ENCODE measurements at places on chromosomes 1 and 21.

GRCh38 chr1:109770331-109771095, 6.8 kb upstream of the EPS8L3 start:
- no peaks in the 10 kb centered on the region for H3K4me1 ChIP-seq
- no peaks in the 10 kb centered on the region for H3K27me3 ChIP-seq
- no peaks in the 10 kb centered on the region for H3K36me3 ChIP-seq

DNA sequence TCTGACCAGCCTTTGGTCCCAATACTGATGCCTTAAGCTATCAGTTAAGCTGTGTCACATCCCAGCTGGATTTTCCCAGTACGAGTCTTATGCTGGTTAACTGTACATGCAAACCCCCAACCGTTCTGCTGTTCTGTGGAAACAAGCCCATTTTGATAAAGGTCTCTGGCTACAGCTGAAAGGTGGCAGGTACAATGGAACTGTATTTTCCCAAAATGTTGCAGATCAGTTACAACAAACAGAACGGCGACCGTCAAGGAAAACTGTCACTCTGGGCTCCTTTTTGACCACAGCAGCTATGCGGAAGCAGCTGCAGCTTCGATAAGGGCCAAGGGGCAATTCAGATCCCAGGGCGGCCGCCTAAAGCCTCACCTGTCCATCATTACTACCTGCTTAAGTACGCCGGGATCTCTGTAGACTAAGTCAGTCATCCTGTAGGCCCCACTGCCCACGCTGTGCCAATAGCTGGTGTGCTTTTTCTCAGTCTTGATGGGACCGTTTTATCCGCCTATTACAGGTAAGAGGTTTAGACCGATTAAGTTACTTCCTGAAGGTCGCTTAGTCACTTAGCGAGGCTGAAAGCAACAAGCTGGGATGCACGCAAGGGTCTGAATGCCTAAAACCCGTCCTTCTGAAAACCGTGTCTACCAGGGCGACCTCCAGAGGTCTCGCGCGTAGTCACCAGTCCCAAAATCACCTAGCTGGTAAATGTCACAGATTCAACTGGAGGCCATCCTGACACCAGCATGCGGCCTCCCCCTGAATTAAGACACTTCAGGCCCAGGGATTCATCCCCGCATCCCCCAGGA, 11.1 kb upstream of the RAB42 start:
- no peak for DNase-seq
- H3K4me1 ChIP-seq = peaks cover 30% of the 10 kb centered on the region
- H3K36me3 ChIP-seq = peaks cover 51% of the 10 kb centered on the region
- H3K27me3 ChIP-seq = peaks cover 2% of the 10 kb centered on the region
- H3K27ac ChIP-seq = peak overlapping the region; percentile 96
- H3K4me3 ChIP-seq = peak overlapping the region; percentile 96

- H3K4me1 ChIP-seq = peaks cover 7% of the 10 kb centered on the region
- H3K4me3 ChIP-seq = no peak overlapping the region
- H3K27ac ChIP-seq = no peak overlapping the region
Measured at GRCh38 chr1:19367584-19368041, 55.5 kb downstream of the SLC66A1 start.

DNA sequence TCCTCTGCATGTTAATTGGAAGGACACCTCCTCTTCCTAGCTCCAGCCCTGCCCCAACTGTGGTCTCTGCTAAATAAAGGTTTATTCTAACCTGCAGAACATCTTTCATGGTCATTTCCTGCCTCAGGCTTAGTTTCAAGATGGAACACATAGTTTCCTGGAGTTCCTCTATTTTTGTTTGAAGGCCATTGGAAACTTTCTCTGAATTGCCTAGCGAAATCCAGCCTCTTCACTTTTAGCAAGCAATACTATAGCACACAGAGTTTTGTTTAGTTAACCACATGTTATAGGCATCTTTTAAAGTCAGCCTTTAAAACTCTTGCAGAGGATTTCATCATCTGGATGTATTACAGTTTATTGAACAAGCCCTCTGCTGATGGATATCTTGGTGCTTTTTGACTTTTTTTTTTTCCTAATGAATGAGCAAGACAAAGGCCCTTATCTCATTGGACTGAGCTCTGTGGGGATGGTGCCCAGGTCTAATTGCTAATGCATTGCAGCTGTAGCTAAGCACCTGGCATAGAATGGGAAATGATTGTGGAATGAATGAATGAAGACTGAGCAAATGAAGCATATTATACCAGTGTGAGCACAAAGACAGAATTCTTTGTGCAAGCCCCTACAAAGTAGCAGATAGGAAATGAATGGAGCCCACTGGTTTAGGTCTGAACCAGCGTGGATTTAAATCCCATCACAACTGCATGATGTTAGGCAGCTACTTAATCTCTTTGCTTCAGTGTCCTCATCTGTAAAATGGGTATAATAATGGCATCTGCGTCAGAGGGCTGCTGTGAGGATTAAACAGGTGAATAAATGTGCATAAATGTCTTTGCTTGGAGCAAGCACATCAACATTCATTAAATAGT, 641 bp upstream of the CFAP107 start:
- peaks cover 33% of the 10 kb centered on the region for H3K27me3 ChIP-seq
- no peaks in the 10 kb centered on the region for H3K4me1 ChIP-seq
- H3K27ac ChIP-seq = no peak overlapping the region
- no peaks in the 10 kb centered on the region for H3K36me3 ChIP-seq
- DNase-seq = no peak

DNA sequence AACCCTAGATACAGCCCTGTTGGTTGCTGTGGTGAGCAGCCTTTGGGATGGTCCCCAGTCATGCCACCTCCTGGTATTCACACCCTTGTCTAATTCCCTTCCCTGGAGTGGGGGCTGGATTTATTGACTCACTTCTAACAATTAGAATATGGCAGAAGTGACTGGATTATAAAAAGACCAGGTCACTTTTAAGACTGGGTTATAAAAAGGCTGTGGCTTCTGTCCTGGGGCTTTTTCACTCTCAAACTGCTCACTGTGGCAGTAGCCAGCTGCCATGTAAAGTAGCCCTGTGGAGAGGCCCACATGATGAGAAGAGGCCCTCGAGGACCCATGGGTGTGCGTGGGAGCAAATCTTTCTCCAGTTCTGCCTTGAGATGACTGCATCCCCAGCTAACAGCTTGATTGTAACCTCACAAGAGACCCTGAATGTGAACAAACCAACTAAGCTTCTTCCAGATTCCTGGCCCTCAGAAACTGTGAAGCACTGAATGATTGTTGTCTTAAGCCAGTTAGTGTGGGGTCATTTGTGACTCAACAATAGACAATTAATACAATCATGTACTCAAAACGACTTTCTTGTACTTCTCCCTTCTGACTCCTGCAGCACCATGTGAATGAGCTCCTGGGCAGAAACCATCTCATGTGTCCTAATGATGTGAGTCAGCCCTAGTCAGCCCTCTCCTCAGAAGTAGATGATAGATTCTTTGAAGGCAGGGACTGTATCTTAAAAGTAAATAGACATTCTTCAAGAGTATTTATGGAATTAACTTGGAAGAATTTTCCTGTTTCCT, 234.9 kb downstream of the TNR start:
- H3K27me3 ChIP-seq = peaks cover 25% of the 10 kb centered on the region
- H3K36me3 ChIP-seq = no peaks in the 10 kb centered on the region
- H3K4me3 ChIP-seq = no peak overlapping the region
- H3K4me1 ChIP-seq = peaks cover under 1% of the 10 kb centered on the region
- no peak for DNase-seq
- no peak overlapping the region for H3K27ac ChIP-seq

DNA sequence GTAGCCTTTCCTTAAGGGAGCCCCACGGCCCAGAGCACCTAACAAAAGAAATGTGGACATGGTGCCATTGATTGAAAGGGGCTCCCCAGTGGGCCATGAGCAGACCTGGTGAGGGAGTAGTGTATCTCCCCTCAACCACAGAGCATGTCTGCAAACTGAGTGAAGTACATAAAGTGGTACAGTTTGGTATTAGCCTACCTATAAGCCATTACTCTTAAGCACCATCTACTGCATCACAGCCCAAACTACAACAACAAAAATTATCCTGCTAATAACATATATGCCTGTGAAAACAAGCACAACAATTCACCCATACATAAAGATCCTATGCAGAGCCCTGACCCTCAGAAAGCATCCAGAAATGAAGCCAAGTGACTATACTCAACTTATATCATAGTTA, 407.8 kb downstream of the PTPRC start:
- peaks cover 11% of the 10 kb centered on the region for H3K36me3 ChIP-seq
- H3K4me1 ChIP-seq = peaks cover 9% of the 10 kb centered on the region
- no peaks in the 10 kb centered on the region for H3K27me3 ChIP-seq
- H3K4me3 ChIP-seq = no peak overlapping the region

- peaks cover 13% of the 10 kb centered on the region for H3K4me1 ChIP-seq
- no peaks in the 10 kb centered on the region for H3K36me3 ChIP-seq
- H3K27me3 ChIP-seq = no peaks in the 10 kb centered on the region
- H3K27ac ChIP-seq = no peak overlapping the region
- peak; percentile 67 for DNase-seq
- H3K4me3 ChIP-seq = no peak overlapping the region
Measured at GRCh38 chr21:45923146-45923545, 58.4 kb upstream of the COL6A1 start.

- no peaks in the 10 kb centered on the region for H3K36me3 ChIP-seq
- peaks cover 10% of the 10 kb centered on the region for H3K27me3 ChIP-seq
- no peak overlapping the region for H3K4me3 ChIP-seq
- H3K4me1 ChIP-seq = peaks cover 3% of the 10 kb centered on the region
Measured at GRCh38 chr1:156935505-156936128, 15.2 kb downstream of the LRRC71 start.

GRCh38 chr1:94962409-94963265, 35.7 kb upstream of the CNN3 start:
- no peaks in the 10 kb centered on the region for H3K36me3 ChIP-seq
- peak overlapping the region; percentile 94 for H3K27ac ChIP-seq
- H3K4me1 ChIP-seq = peaks cover 17% of the 10 kb centered on the region
- H3K4me3 ChIP-seq = peak overlapping the region; percentile 84
- DNase-seq = peak; percentile 31
- H3K27me3 ChIP-seq = no peaks in the 10 kb centered on the region

GRCh38 chr1:31382379-31382989, 9.6 kb upstream of the FABP3 start:
- no peaks in the 10 kb centered on the region for H3K4me1 ChIP-seq
- no peak overlapping the region for H3K27ac ChIP-seq
- H3K36me3 ChIP-seq = no peaks in the 10 kb centered on the region
- DNase-seq = no peak

- H3K27me3 ChIP-seq = no peaks in the 10 kb centered on the region
- peaks cover 72% of the 10 kb centered on the region for H3K36me3 ChIP-seq
- no peak for DNase-seq
- H3K27ac ChIP-seq = peak overlapping the region; percentile 88
Measured at GRCh38 chr1:55168353-55168752, 46.8 kb downstream of the USP24 start.

- no peak for DNase-seq
- peaks cover 5% of the 10 kb centered on the region for H3K4me1 ChIP-seq
- no peak overlapping the region for H3K27ac ChIP-seq
- peaks cover 11% of the 10 kb centered on the region for H3K27me3 ChIP-seq
Measured at GRCh38 chr1:32749332-32749731, 46.8 kb upstream of the SYNC start.

DNA sequence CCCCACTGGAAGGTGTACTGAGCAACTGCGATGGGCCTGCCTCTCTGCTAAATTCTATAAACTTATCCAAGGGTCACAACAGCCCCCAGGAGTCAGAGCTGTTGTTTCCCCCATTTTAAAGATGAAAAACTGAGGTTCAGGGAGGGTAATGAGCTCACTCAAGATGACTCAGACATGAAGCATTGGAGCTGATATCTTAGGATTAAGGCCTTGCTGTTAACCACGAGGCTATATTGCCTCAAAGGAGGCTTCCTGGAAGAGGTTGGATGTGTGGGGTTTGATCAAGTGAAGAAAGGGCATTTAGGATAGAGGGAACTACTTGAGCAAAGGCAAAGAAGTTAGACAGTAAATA, 6.7 kb downstream of the LDLRAP1 start:
- peaks cover 2% of the 10 kb centered on the region for H3K27me3 ChIP-seq
- H3K4me3 ChIP-seq = peak overlapping the region; percentile 65
- no peak for DNase-seq
- peaks cover 72% of the 10 kb centered on the region for H3K4me1 ChIP-seq

DNA sequence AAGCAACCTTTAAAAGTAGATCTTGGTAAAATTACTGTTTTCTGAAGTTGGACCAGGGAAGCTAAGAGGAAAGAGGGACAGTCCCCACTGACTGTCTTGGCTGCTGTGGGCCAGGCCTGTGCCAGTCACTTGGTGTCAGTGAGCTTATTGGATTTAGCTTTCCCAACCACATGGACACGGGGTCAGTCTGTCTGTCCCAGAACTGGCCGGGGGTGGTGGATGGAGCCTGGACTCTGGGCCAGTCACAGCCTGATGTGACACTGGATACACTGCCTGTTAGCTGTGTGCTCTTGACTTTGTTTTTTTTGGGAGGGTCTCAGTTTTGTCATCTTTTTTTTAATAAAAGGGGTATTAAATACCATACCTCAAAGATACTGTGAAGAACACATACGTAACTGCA, 96.7 kb downstream of the GALNT2 start:
- DNase-seq = no peak
- H3K27me3 ChIP-seq = no peaks in the 10 kb centered on the region
- peak overlapping the region; percentile 40 for H3K27ac ChIP-seq
- peaks cover 2% of the 10 kb centered on the region for H3K36me3 ChIP-seq
- peaks cover 48% of the 10 kb centered on the region for H3K4me1 ChIP-seq
- H3K4me3 ChIP-seq = no peak overlapping the region

Measured in activated naive CD8-positive, alpha-beta T cell treated with anti-CD3 and anti-CD28 coated beads, Interleukin-2, amount 50 U/mL, for 24 hours (primary cell).